Activated effector memory CD4-positive, alpha-beta T cell treated with anti-CD3 and anti-CD28 coated beads, Interleukin-2, amount 50 U/mL, for 16 hours (primary cell): ENCODE measurements at places on chromosomes 2 and 18.

GRCh38 chr2:155060896-155061295 lies 362.4 kb downstream of the KCNJ3 start:
- DNase-seq: no peak

GRCh38 chr2:178082408-178083045 lies 9.9 kb upstream of the PDE11A start:
- DNase-seq: no peak

DNA sequence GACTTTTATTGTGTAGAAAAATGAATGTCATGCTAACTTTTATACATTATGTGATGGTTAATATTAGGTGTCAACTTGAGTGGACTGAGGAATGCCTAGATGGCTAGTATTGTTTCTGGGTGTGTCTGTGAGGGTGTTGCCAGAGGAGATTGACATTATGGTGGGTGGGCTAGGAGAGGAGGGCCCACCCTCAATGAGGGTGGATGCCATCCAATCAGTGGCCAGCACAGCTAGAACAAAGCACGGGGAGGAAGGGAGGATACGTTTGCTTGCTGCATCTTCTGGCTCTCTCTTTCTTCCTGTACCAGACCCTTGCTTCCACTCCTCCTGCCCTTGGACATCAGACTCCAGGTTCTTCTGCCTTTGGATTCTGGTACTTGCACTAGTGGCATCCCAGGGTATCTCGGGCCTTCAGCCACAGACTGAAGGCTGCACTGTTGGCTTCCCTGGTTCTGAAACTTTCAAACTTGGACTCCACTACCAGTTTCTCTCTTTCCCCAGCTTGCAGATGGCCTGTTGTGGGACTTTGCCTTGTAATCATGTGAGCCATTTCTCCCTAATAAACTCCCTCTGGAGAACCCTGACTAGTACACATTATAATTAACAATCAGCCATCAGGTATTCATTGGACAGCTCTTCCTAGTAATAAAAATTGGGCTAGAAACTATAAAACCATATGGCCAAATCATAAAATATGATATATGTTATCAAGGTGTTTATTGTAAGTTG lies 31.7 kb upstream of the ZCCHC2 start:
- no peak for DNase-seq

DNA sequence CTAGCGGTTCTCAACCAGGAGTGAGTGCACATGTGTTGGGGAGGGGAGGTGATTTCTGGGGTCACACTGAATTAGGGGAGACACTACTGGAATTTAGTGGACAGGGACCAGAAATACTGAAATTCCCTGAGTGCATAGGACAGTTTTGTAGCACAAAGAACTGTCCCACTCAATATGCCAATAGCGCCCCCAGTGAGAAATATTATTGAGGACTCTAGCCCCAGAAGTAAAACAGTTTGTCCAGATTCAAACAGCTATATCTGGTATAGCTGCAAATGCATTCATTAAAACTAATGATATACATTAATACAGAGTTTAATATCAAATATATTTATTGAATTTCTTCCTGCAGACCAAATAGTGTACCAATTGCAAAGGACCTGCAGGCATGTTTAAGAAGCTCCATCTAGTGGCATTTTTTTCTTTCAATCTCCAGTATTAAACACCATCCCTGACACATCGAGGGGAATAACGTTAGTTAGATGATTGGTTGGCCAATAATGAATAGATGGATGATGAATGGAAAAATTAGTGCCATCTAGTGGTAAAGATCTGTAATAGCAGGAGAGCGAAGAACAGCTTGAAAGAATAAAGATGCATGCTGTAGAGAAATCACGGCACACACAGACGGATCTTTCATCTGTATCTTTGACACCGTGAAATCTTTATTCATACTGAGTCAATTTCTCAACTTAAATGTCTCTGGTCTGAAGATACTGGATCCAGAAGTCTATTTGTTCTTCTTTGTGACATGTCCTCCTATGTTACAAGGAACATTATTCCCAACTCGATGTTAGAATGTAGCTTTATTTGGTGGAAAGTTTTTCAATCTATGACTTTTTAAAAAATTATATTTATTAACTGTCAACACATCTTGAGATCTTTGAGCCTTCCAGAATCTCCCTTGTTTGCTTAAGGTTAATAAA lies 62.5 kb downstream of the DHRS9 start:
- DNase-seq: no peak

DNA sequence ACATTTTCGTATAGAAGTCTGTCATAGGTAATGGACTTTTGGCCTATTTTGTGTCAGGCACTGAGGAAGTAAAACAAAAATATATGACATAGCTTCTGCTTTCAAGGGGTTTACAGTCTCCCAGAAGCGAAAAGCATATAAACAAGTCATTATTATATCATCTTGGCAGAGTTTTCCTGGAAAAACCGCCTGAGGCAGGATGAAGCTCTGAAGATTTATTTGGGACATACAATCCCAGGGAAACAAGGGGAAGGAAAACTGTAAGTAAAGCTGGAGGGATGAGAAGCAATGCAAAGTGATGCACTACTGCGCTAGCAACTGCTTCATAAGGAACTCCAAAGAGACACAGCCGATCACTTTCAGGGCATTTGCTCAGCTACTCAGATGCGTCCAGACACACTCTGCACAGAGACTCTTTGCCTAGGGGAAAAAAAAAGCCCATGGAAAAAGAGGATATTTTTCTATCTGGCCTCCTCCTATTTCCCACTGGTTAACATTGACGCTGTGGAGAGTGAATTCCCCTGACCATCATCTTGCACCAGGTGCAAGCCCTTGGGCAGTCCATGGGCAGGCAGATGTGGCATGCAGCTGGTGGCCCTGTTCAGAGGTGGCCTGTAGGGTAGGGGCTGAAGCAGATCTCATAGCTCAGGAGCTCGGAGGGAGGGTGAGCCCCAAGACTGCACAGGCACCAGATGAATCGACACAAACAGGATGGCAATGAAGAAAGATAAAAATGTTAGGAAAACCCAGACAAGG lies 158.1 kb downstream of the METTL4 start:
- DNase-seq: no peak

DNA sequence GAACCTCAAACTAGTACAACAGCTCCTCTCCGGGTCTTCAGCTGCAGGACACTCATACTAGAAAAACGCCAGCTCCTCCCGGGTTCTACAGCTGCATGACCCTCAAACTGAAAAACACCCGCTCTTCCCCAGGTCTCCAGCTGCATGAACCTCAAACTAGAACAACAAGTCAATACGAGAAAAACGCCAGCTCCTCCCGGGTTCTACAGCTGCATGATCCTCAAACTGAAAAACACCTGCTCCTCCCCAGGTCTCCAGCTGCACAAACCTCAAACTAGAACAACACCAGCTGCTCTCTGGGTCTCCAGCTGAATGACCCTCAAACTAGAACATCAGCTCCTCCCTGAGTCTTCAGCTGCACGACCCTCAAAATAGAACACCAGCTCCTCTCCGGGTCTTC lies 315.0 kb upstream of the TFPI start:
- DNase-seq: no peak
